ENCODE measurements at places on chromosomes 7 and 10.

GRCh38 chr7:70678621-70679251, 453.2 kb upstream of the GALNT17 start:
- DNase-seq = peak; percentile 76

DNA sequence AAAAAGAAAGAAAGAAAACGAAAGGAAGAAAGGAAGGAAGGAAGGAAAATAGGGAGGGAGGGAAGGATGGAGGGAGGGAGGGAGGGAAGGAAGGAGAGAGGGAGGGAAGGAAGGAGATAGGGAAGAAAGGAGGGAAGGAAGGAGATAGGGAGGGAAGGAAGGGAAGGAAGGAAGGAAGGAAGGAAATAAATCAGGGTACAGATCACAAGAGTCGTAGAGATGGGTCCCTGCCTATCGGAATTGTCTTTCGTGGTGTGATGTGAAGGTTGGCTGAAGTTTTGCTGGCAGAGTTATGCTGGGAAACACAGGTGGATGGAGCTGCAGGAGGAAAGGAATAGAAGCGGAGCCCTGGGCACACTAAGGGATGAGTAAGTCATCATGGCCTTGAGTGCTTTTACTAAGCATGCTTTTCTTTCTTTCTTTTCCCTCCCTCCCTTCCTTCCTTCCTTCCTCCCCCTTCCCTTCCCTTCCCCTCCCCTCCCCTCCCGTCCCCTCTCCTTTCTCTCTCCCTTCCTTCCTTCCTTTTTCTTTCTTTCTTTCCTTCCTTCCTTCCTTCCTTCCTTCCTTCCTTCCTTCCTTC, 11.9 kb upstream of the TPST1 start:
- DNase-seq = no peak

DNA sequence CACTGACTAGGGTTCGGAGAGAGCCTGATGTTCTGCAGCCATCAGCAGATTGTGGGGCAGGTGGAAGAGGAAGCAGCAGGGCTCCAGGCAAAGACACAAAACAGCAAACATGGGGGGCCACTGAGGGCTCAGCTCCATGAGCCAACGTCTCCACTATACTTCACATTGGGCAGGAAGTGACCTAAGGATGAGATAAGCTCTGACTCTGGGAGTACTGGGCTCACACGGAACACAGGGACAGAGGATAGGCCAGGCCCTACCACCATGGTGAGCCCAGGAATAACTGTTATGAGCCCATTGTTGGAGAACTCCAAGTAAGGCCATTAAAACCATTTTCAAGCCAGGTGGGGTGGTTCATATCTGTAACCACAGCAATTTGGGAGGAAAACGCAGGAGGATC, 14.9 kb upstream of the MRPS24 start:
- no peak for DNase-seq

GRCh38 chr10:31702005-31702404, 226.6 kb downstream of the ARHGAP12 start:
- no peak for DNase-seq

- no peak for DNase-seq
Observed at GRCh38 chr7:127250312-127251035, 2.3 kb downstream of the GRM8 start.
